C1 segment of cervical spinal cord (tissue), 14 donors: ENCODE measurements at places on chromosomes 12 and 14.

DNA sequence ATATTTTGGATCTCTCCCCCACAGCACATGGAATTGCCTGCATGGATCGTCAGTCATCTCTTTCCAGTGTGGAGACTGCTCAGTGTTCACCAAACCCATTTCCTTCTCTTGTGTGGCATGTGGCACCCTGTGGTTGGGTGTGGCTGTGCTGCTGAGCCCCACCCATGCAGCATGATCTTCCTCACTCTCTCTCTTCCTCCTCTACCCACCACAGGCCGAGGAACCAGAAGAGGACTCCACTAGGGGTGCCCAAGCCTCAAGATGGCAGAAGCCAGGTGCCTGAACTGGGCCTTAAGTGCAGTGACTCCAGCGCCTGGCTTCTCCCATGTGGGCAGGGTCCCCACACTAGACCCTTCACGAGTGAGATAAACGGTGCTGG is 66.8 kb upstream of the GPR68 start:
- DNase-seq, result no peak

GRCh38 chr14:34036319-34036766 is 85.5 kb upstream of the EGLN3 start:
- no peak for DNase-seq

GRCh38 chr14:100619396-100620254 is 32.4 kb upstream of the BEGAIN start:
- no peak for DNase-seq

GRCh38 chr14:99540196-99541032 is 59.2 kb downstream of the CCNK start:
- no peak for DNase-seq

- DNase-seq, result no peak
Measured at GRCh38 chr12:6204533-6205143, 4.4 kb downstream of the CD9 start.

DNA sequence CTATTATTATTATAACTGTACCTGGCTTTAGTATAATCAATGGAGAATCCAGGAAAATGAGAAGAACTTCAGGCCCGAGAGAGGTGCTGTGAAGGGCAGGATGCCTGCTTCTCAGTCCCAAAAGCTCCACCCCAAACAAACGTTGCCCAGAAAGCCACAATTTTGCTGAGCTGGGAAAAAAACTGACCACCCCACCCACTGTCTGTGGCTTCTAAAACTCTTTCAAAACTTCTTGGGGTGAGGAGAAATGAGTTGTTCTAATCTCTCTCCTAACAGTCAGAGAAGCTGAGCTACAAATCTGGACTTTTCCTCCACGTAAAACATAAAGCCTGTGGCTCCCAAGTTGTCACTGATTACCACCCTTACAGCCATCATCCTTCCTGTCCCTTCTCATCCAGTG is 13.4 kb downstream of the VDR start:
- DNase-seq, result no peak

DNA sequence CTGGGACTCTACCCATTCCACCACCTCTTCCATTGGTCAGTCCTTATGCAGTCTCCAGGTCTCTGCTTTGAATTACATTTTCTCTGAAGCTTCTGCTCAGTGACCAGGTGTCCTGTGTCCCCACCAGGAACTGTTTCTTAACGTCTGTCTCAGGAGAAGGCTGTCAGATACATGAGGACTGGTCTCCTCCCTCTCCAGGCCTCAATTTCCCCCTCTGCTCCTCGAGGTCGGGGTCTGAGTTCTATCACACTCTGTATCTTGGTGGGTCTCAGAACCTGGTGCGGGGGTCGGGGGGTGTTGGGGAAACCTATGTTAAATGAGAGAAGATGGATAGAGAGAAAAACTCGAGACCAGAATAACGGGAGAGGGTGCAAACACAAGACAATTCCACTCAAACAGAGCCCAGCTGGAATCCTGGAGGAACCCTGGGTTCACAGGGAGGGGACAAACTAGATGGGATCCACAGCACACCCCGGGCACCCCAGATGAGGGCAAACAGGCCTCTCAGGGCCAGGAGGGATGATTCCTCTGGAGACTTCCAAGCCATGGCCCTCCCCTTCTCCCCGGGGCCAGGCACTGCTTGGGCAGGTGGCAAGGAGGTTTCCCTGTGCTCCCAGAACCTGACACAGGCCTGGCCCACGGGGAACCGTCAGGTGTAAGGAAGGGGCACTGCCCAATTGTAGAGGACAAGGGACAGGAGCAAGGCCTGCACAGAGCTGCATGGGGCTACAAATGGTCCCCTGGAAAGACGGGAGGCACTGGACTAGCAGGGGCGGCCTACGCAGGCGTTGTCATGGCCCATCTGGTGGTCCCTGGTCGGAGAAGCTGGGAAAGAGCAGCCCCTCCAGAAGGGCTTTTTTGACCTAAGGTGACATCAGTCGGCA is 313.2 kb upstream of the DIO3 start:
- DNase-seq, result no peak
